Activated CD4-positive, alpha-beta memory T cell treated with anti-CD3 and anti-CD28 coated beads for 36 hours (primary cell): ENCODE measurements at places on chromosomes 7 and 10.

DNA sequence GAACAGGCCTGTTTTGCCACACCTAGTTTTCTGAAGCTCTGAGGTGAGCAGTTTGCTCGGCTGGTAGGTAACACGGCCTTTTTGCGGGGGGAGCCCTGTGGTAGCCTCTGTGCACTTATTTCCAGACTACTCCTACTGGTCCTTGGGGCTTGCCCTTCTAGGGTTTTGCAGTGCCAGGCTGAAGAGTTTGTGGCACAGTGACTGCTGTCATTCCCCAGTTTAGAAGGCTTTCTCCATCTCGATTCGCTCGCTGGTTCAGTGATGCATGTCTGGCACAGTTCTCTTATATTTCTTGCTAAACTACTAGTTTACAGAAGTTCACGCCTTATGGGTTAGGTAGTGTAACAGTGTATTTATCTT lies 711 bp downstream of the KIF20B start:
- H3K4me1 ChIP-seq, result peaks cover 39% of the 10 kb centered on the region
- H3K36me3 ChIP-seq, result peaks cover 10% of the 10 kb centered on the region
- H3K4me3 ChIP-seq, result peak overlapping the region; percentile 88
- H3K27ac ChIP-seq, result peak overlapping the region; percentile 95

DNA sequence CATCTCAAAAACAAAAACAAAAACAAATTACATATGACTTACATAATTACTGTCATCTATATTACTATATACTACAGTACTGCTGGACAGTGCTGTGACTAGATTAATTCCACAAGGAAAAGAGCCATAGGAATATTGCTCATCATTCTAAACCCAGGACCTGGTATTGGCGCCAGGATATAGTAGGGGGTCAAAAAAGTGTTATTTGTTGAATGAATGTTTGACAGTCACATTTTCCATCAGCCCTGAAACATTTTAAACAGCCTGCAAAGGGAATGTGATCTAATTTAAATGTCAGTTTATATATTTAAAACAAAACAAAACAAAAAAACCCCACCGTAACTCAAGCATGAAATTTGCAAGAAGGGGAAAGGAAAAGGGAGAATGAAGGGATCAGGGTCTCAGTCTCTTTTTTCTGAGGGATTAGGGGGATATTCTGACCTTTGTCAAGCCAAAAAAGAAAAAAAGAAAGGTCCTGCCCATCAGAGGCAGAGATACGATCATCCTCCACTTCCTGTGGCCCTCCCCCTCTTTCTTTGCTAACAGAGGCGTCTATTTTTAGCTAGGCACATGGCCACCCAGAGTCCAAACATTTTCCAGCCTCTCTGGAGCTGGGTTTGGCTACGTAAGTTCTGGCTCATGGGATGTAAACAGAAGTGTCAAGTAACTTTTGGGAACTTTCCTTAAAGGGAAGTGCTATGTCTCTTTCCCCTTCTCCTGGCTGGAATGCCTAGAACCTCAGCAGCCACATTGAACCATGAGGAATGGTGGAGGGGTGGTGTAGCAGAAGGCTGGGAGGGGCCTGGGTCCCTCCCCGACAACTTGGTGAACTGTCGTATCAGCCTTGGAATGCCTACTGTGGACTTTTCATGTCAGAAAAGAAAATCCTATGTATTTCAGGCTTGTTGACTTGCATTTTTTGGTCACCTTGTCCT lies 44.6 kb upstream of the DLG5 start:
- peaks cover 12% of the 10 kb centered on the region for H3K36me3 ChIP-seq
- peaks cover 10% of the 10 kb centered on the region for H3K4me1 ChIP-seq
- H3K27me3 ChIP-seq, result peaks cover 3% of the 10 kb centered on the region
- H3K4me3 ChIP-seq, result no peak overlapping the region
- DNase-seq, result peak; percentile 19

- peaks cover 21% of the 10 kb centered on the region for H3K27me3 ChIP-seq
- peaks cover 42% of the 10 kb centered on the region for H3K4me1 ChIP-seq
- no peaks in the 10 kb centered on the region for H3K36me3 ChIP-seq
- peak; percentile 84 for DNase-seq
Observed at GRCh38 chr10:24465891-24466818, 257.2 kb downstream of the KIAA1217 start.

- H3K4me3 ChIP-seq, result peak overlapping the region; percentile 67
- peaks cover 13% of the 10 kb centered on the region for H3K27me3 ChIP-seq
- peak; percentile 42 for DNase-seq
Observed at GRCh38 chr7:78020136-78020873, 221.7 kb downstream of the PHTF2 start.

DNA sequence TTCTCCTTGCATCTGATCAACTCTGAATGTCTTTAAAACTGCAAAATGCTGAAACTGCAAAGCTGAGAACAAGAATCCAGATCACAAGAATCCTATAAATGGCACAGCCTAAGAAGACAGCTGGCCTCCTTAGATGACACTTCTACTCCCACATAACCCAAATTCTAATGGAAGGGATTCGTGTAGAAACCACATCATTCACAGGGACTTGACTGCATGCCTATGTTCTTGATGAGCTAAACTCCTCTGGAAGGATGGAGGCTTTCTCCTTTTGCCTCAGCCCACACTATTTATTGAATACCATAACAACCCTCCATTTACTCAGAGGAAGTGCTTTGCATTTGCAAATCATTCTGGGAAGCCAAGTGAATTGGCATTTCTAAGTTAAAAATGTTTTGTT lies 252.5 kb upstream of the VWC2 start:
- no peak overlapping the region for H3K4me3 ChIP-seq
- H3K27ac ChIP-seq, result no peak overlapping the region
- H3K27me3 ChIP-seq, result no peaks in the 10 kb centered on the region
- no peaks in the 10 kb centered on the region for H3K36me3 ChIP-seq
